GM04503 (cell line): ENCODE measurements at places on chromosomes 12 and 14.

DNA sequence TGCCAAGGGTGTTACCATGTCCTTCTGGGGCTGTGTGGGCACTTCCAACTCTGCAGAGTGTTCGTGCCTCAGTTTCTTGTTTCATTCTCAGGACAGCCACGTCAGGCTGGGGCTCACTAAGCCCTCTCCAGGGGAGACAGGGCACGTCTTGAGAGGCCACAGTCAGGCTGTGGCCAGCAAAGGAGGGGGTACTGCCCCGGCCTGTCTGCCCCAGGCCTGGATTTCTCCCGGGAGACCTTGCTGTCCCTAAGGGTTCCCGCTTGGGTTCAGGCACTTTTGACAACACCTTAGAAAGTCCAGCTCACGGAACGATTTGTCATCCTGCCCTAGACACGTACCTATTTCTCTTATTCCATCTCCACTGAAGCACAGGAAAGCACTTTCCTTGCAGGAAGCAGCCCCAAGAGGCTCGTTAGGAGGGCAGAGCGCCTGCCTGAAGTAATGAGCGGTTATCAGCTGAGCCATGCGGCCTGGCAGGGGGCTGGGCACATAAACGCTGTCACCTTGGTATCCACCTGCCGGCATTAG lies 290.4 kb upstream of the RTL1 start:
- no peak for DNase-seq

DNA sequence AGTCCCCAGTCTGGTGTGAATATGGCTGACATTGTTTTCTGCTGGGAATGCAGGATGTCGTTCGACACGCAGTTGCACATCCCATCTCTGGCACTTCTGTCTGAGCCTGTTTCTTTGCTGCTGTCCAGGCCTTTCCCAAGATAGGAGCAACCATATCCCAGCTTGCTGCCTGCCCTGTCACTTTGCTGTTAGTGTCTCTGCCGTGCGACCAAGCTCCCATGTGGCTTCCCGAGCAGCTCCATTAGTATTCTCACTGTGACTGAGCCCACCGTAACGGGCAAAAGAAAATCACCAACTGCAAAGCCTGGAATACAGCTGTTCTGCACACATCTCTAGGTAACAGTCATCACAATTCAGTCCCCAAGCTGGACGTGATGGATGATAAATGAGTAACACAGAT lies 66.0 kb upstream of the CPSF6 start:
- DNase-seq = no peak

DNA sequence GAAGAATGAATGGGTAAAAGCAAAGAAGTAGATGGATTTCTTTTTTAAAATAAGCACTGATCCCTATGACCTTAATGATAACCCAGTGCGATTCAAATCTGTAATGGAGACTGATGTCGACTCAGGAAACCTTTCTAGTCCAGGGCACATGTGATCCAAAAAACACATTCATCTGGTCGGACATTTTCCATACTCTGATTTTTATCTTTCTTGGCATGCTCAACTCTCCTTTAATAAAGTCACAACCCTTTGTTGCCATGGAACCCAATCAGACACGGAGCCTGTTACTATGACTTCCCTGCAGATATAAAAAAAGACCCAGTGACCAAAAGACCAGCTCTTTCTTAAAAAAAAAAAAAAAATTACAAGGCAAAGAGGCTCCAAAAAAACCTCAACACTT lies 27.9 kb downstream of the TMCC3 start:
- no peak for DNase-seq

DNA sequence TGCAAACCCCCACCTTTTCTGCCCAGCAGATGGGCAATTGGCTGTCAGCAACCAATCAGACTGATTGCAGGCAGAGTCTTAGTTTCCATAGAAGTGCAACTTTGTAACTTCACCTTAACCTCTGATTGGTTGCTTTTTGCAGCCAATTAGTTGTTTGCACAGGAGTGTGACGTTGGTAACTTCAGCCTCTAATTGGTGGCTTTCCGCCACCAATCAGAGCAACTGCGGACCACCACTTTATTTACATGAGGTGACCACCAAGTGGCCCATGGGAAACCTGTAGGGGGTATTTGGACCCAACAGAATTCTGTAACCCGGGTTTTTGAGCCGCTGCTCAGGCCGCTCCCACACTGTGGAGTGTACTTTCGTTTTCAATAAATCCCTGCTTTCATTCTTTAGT lies 32.3 kb downstream of the CDKN1B start:
- no peak for DNase-seq

DNA sequence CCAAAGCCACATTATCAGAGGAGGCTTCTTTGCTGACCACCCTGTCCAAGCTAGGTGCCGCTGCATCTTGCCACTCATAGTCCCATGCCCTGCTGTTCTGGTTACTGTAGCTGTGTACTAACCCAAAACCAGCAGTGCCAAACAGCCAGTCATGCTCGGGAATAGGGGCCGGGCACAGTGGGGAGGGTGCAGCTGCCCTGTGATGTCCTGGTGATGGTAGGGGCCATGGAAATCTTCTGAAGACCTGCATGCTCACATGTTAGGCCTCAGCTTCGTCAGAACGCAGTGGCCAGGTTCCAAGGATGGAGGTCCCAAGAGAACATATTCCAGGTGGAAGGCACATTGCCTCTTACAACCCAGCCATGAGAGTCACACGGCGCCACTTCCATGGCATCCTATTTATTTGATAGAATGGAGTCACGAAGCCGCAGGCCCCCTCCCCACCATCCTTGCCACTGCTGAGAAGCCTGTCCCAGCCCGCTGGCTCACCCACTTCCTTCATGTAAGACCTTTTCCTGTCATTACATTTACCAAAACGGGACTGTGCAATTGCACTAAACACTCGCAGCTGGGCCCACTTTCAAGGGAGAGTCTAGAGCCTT lies 48.5 kb downstream of the FAM222A start:
- DNase-seq = no peak

DNA sequence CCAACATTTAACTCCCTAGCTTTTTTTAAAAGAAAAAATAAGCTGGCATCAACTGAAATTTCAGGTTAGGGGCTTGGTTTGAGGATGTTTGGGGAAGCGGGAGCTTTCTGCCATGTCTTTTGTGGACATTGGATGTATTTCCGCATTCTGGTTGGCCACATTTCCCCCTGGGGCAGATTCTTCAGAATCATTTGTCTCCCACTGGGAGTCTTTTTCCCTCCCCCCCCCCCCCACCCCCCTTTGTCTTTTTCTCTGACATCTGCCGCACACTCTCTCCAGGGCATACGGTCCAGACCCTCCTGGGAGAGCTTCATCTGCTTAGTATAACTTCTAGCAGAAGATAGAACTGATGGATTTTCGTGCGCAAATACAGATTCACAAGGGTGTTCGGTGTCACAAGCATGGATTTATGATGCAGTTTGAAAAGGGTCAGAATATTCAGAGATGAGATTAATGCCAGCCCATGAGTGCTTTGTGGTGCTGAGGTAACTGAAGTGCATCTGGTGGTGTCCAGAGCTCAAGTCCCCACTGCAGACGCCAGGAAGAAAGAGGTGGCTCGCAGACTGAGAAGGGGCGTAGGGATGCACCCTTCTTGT lies 40.2 kb downstream of the ETV6 start:
- no peak for DNase-seq

- DNase-seq = peak; percentile 64
Measured at GRCh38 chr14:61470261-61470960, 149.0 kb downstream of the PRKCH start.

- DNase-seq = no peak
Measured at GRCh38 chr14:91694643-91695042, 37.2 kb downstream of the CATSPERB start.

DNA sequence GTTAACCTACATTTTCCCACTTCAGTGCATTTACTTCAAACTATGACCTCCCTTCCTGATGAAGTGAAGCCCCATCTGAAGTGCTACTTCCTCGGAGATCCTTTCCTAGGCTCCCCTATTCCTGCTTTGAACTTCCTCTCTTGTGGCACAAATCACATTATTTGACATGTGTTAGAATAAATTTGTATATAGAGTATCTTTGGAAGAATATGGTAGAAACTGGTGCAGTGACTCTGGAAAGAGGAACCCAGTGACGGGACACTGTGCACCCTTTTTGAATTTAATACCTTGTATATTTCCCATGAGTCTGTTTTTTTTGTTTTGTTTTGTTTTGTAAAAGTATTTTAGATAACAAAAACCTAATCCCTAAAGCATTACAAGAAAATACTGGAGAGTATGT lies 66.4 kb upstream of the SRSF5 start:
- DNase-seq = no peak

DNA sequence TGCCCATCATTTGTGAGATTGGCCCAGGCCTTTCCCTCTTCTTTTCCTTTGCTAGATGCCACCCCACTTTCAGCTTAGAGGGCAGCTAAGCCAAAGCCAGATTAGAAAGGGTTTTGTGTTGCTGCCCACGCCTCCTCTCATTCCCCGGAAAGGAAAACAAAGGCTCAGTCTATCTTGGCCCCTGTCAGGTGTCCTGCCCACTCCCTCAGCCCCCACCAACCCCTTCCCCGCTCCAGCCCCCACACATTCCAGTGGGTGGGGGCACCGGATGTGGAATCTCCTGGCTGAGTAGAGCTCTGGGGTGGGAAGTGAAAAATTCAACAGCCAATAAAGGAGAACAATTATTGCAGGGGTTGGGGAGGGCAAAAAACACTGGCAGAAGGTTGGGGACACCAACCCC lies 2.2 kb downstream of the BLOC1S1 start:
- DNase-seq = no peak

GRCh38 chr14:90255871-90256270 lies 482 bp upstream of the PSMC1 start:
- DNase-seq = no peak

- DNase-seq = no peak
Measured at GRCh38 chr12:76346236-76346635, 2.0 kb downstream of the BBS10 start.

- DNase-seq = no peak
Measured at GRCh38 chr14:98503086-98503815, 768.7 kb downstream of the BCL11B start.

GRCh38 chr14:52395728-52396127 lies 81.6 kb downstream of the PTGER2 start:
- no peak for DNase-seq

DNA sequence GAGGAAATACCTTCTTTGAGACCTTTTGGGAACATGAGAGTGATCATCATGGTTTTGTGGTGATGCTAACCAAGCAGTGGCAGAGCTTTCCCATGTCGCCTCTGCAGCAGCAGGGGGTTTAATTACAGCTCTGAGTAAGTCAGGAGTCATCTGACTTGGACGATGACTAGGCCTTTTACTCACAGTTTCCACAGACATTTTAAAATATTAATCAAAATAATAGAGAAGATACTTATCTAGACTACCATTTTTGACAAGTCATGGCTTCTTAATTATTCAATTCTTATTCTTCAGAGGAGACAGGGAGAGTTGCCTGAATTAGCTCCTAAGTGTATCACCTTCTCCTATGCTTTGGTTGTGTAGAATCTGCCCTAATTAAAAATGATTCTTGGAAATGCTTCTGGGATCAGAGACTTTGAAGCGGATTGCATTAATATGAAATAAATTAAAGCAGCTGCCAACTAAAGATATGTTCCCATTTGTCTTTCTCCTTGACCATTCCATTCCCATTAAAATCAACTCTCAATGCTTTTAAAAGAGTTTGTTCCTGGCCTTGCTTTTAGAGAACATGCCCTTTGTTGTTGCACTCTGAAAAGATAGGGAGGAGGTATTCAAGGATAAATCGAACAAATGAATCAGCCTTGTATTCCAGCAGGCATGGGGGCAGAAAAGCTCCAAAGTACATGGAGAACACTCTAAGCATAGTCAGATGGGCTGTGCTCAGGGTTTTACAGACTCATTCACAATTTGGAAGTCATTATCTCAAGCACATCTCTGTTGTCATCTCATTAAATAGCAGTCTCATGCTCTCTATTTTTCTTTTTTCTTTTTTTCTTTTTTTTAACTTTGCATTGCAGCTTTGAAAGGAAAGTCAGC lies 7.7 kb upstream of the IFNG-AS1 start:
- DNase-seq = peak; percentile 71

DNA sequence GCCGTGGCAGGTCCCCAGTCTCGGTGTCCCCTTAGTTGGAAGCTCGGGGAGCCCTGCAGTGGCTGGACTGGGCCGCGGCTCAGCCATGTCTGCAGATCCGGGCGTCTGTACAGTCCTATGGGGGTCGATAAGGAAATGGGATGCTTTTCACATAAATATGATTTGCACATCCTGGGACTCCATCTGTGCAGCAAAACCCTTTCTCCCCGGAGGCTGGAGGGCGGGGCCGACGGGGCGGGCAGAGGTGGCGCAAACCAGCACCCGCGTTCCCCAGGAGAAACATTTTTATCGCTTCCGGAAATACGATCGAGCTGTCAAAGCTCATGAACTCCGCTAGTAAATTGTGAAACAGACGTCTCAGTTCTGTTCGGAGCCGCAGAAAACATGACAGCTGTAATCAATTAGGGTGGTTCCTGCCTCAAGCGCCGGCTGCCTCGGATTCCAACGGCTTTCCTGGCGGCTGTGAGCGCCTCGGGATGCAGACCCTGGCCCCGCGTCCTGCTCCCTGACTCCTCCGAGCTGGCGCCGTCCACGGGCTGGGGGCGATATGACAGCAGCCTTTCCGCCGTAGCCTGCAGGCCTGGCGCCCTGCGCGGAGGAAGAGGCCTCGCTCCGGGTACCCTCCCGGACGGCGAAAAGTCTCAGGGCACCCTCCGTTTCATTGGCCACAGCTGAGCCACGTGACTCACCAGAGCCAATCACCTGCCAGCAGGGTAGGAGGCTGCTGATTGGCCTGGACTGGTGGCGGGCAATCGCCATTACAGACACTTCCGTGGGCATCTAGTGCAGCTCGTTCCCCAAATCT lies 23.0 kb downstream of the DIO3 start:
- DNase-seq = peak; percentile 26

DNA sequence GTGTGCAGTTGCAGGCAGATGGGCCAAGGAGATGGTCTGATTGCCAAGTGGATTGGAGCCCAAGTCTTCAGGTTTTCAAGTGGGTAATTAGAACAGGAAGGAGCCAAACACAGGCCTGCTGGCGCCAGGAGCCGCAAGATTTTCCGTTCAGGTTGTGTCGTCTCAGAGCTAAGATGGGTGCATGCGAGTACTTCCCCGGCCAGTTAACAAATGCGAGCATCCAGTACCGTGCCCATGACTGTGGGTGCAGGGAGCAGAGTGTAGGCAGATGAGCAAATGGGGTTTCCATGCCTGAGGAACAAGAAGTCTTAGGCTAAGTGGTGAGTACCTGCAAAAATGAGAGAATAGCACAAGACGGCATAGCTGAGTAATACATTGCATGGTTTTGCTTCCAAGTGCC lies 90.5 kb downstream of the CHST11 start:
- no peak for DNase-seq

- DNase-seq = no peak
Measured at GRCh38 chr12:105041186-105041585, 43.1 kb downstream of the ALDH1L2 start.

- DNase-seq = peak; percentile 23
Measured at GRCh38 chr14:66117600-66117999, 368.6 kb upstream of the CCDC196 start.

GRCh38 chr14:59707778-59708561 lies 131.4 kb upstream of the CCDC175 start:
- no peak for DNase-seq

DNA sequence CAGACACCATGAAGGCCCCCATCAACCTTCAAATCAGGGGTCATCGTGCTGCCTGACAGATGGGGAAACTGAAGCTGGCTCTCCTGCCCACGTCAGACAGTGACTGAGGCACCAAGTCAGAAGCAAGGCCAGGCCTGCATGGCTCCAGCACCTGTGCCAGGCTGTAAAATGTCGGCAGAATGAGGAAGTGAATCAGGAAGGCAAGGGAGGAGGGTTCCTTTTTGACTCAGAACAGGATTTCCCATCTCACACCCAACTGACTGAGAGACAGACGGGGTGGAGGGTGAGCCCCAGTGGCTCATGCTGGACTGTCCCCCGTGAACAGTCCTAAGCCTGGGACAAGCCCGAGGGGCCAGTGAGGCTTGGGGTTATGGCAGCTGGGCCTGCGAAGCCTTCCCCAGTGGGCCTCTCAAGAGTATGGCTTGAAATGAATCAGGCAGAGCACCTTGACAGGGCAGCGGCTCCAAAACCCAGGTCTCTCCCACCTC lies 20.9 kb downstream of the SYNE3 start:
- DNase-seq = no peak
